ENCODE measurements at places on chromosomes 16 and 17. TPM values are rescaled to one million over a fixed set of nuclear protein-coding genes. Genes with fewer than 3 reads are reported as not detected.

CA7 gene
- total RNA-seq = not detected

WNT3 gene
- total RNA-seq = 4.9 TPM

AXIN2 gene
- 2.0 TPM for total RNA-seq

LIMD2 gene
- 43.0 TPM for total RNA-seq

PFAS gene
- total RNA-seq = 59.6 TPM

FLCN gene
- 30.8 TPM for total RNA-seq

XAF1 gene
- total RNA-seq = not detected

ANKRD40CL gene
- not detected for total RNA-seq

ZCCHC14 gene
- 5.3 TPM for total RNA-seq

NPIPA3 gene
- 1.4 TPM for total RNA-seq

CRHR1 gene
- not detected for total RNA-seq

- DNase-seq = peak; percentile 80
Observed at GRCh38 chr16:89502081-89502843, 5.9 kb upstream of the SPG7 start.

DNA sequence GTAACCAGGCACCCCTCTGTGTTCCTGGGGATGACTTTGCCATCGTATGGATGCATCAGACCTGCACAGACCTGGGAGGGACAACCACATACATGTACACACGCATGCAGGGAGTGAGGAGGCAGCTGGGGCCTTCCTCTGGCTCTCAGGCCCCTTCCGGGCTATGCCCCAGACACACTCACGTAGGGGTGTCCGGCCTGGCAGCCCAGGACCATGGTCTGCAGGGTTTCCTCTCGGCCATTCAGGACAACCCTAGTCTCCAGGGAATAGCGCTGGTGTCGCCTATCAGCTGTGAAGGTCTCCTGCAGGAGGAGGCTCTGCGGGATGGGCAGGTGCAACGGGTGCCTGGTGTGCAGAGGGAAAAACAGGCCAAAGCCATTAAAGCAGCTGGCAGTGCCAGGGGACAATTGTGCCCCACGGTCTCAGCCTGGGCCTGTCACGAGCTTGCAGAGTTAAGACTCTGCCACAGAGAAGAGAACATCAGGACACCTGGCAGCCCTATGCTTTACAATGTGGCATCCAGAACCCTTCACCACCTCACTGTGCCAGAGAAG is 101.4 kb downstream of the RMI2 start:
- no peak for DNase-seq

GRCh38 chr17:49688848-49689247 is 11.0 kb upstream of the SPOP start:
- no peak for DNase-seq

DNA sequence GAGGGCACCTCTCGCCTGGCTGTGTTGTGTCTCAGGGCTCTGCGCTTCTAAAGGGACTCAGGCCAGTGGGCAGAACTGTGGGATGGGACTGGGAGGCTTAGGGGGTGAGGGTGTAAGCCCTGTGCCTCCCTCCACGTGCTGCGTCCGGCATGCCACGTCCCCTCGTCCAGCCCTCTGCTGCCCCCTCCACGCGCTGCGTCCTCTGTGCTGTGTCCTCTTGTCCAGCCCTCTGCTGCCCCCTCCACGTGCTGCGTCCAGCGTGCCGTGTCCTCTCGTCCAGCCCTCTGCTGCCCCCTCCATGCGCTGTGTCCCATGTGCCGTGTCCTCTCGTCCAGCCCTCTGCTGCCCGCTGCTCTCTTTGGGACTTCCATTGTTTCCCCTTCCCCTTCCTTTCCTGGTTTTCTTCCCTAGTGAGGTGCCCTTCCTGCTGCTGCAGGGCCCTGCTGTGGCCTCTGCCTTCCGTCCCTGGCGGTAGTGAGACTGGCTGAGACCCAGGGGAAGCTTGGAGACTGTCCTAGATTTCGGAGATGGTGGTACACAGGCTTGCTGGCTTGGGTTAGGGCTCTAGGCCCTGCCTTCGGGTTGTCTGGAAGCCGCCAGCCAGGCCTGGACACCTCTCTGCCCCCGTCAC is 6.4 kb upstream of the ZNF750 start:
- no peak for DNase-seq

GRCh38 chr16:82302042-82302727 is 132.2 kb upstream of the MPHOSPH6 start:
- DNase-seq = no peak

DNA sequence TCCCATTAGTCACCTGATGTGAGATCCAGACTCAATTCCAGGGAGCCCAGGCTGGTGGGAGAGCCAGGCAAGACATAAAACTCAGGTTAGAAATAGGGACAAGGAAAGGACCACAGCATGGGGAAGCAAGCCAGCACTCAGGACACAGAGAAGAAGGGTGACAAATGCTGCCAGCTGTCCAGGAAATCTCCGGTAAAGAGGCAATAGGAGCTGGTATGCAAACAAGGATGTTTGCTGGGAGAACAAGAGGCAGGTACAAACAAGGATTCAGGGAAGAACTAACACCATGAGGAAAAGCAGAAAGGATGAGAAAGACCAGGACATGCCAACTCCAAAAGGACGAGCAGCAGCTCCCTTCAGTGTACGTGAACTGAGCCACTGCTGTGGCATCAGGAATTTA is 10.2 kb upstream of the TXNDC11 start:
- no peak for DNase-seq

- no peak for DNase-seq
Observed at GRCh38 chr17:66885417-66885816, 50.5 kb downstream of the CACNG5 start.

DNA sequence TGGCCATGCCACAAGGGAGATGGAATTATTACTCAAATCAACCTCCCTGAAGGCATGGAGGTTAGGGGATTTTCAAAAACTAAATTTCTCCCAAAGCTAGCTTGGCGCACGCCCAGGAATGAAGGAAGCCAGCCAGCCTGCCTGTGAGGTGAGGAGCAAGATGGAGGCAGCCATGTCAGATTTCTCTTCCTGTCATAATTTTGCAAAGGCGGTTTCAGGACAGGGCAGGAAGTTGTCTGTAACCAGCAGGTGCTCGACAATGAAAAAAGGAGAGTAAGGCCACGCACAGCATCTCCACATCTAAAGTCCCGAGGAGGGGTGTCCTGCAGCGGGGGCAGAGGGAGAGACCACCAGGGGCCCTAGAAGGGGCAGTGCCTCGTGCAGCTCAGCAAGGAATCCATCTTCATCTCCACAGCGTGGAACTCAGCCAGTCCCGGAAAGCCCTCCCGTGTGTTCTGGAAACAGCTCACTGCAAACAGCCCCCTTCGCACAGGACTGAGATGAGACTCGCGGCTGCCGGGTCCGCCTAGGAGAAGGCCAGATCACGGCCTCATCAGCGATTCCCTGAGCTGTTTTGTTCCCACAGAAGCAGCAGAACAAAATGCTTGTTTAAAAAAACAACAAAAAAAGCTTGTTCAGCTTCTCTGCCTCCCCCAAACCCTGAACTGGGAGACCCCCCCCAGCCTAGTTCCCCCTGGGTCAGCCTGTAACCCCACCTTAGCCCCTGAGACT is 47.8 kb downstream of the SLC7A5 start:
- no peak for DNase-seq

GRCh38 chr16:9503251-9503984 is 412.0 kb downstream of the HAPSTR1 start:
- DNase-seq = no peak

DNA sequence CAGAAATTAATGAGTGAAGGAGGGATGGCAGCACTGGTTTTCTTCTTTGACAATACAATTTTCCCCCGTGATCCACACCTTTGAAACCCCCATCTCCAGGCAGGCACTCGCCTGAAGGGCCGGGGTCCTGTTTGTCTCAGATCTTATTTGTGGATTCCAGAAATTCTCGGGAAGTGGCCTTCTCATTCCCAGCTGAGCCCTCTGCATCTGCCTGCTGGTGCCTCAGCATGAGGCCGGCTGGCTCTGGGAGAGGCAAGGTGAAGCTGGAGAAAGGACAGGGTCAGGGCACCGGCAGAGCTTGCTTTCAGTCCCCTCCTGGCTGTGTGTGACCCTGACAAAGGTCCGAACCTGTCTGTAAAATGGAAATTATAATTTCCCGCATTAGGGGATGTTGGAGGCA is 35.8 kb upstream of the C1QL1 start:
- no peak for DNase-seq

- DNase-seq = no peak
Observed at GRCh38 chr17:31494259-31495021, 103.0 kb downstream of the RAB11FIP4 start.

GRCh38 chr16:1545044-1546040 is 11.9 kb downstream of the TMEM204 start:
- DNase-seq = no peak

DNA sequence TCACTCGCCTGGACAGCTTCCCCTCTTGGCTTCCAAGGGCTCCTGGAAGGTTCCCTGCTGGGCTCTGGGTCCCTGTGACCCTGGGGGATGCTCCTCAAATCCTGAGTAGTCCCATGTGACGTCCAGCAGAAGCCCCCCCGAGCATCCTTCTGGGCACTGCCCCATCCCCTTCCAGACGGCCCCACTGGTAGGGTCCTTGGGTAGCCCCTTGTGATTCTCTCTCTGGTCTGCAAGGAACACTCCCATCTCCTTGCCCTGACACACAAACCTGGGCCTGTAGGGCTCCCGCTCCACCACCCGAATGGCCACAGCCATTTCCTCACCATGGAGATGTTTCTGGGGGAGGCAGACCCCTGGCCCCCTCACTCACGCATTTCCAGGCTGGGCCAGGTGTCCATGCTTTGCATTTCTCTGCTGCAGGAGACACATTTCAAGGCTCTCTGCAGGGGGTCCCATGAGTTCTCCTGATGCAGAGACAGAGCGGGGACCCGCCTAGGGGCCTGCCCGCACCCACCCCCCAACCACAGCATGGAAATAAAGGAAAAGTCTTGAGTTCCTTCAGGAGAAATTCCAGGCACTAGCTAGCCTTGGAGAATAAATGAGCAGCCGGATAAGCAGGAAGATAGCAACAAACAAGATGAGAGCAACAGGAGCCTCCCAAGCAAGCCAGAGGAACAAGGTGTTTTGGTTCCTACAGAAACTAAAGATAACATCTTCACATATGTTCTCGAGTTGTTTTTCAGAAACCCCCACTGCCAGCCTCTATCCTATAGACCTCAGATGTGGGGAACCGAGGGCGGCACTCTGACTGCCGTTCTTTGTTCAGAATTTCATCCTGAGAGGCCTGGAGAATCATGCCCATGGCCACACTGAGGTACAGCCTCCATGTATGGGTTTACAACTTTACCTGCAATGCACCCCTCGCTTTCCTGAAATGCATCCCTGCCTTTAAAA is 128.8 kb downstream of the MGAT5B start:
- no peak for DNase-seq

DNA sequence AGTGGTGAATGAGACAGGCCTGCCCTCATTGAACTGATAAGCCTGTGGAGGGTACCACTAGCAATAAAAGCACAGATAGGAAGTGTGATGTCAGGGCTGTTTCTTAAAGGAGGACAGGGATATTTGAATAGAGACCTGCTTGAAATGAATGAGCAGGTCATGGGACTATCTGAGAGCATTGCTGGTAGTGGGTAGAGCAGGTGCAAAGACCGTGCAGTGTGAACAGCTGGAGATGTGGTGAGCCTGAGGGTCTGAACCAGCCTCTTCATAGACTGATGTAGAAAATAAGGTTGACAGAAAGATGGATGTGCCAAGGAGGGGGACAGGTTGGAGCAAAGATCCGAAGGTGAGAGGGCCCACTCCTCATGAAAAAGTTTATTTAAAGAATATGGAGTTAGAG is 2.4 kb downstream of the NUP93 start:
- no peak for DNase-seq

- DNase-seq = no peak
Observed at GRCh38 chr17:74497471-74497870, 31.0 kb downstream of the CD300A start.

GRCh38 chr16:21277045-21277926 is 804 bp downstream of the CRYM start:
- DNase-seq = no peak

DNA sequence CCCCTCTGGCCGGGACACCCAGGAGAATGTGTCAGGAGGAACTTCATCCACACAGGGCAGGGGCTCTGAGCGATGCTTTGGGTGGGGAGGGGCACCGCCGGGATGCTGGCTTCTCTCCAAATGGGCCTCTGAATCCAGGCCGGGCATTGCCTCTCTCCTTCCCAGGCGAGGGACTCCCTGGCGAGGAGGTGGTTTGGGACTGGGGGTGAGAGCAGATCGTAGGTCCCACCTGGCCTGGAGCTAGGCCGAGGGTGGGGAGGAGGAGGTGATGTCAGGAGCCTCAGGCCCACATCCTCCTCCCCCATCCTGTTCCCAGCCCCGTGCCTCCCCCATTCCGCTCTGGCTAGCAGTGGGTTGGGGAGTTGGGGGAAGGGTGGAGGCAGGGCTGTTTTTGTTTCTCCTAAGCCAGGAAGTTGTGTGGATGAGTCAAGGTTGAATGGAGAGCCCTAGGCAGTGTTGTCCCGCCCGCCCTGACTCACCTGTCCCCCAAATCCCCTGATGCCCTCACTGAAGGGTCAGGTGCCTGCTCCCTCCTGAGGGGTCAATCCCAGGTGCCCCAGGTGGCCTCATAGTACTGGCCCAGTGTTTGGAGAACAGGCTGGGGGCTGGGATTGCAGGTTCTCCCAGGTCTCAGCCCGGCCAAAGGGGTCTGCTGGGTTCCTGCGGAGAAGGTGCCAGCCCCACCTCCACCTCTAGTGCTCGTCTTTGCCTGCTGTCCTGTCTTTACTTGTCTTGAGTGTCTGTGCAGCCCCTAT is 2.8 kb downstream of the GRB7 start:
- peak; percentile 82 for DNase-seq

DNA sequence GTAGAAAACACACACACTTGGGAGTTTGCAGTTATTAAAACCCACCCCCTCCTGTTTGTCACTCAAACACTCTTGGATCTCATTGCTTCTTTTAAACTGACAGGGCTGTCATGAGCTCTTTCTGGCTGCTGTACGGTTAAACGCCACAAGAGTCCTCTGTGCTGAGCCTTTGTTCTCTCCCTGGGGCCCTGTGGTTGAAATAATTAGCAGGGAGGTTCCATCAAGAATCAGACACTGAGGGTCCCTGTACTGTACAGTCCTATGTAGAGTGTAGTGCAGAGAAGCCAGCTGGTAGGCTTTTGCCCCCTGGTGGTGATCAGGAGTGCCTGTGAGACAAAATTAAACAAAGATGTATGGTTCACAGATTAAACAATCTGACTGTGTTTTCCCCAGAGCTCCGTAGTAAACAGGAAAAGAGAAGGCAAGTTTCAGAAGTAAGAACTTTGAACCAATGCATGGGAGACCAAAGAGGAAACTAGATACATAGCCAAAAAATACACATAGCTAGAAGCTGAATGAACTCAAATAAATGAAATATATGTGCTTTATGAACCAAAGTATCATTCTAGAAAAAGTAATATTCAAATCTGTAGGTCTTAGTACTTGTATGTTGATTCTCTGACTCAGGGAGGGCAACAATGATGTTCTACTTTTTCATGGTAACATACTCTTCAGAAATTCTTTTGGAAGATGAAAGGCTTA is 1.4 kb upstream of the SSH2 start:
- peak; percentile 62 for DNase-seq

DNA sequence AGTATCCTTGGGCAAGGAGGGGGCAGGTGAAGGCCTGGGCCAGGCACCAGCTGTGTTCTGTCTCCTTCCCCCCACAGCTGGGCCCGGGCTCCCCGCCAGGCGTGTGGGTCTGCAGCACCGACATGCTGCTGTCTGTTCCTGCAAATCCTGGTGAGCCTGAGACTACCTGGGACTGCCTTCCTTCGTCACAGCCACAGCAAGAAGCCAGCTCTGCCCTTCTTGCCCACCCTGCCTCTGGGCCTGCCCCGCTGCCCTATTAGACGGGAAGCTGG is 12.3 kb downstream of the FCSK start:
- DNase-seq = no peak

Measured in PC-3 (cell line).